G401 (cell line): ENCODE measurements at places on chromosomes 16 and 17.
A peak's percentile ranks its signal among the peaks of the same experiment; 100 is the strongest.

GRCh38 chr16:66590322-66590721 lies 11.1 kb downstream of the CMTM2 start:
- no peak for DNase-seq

GRCh38 chr17:81832608-81833159 lies 407 bp downstream of the MCRIP1 start:
- no peak for DNase-seq

GRCh38 chr17:50551884-50552283 lies 4.9 kb downstream of the SPATA20 start:
- DNase-seq = no peak

GRCh38 chr17:81391936-81392908 lies 3.0 kb upstream of the BAHCC1 start:
- peak; percentile 58 for DNase-seq

- DNase-seq = no peak
Observed at GRCh38 chr17:61593426-61593825, 2.4 kb upstream of the NACA2 start.

- peak; percentile 58 for DNase-seq
Observed at GRCh38 chr17:4786516-4786915, 352 bp upstream of the VMO1 start.

DNA sequence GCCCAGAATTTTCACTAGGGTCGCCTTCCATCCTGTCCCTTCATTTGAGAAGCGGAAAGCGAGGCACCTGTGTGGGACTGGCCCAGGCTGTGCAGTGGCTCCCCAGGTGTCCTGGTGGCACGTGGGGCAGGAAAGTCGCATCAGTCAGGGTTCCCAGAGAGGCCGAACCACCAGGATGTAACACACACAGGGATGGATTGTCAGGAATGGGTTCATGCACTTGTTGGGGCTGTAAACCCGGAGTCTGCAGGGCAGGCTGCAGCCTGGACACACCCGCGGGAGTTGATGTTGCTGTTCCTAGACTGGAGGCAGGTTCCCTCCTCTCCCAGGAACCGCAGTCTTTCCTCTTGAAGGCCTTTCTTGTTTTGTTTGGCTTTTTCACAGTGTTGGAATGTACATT lies 30.7 kb upstream of the RPTOR start:
- DNase-seq = no peak

GRCh38 chr17:5705081-5705875 lies 121.0 kb upstream of the NLRP1 start:
- DNase-seq = no peak

GRCh38 chr16:5328546-5328945 lies 231.0 kb upstream of the EEF2KMT start:
- no peak for DNase-seq

DNA sequence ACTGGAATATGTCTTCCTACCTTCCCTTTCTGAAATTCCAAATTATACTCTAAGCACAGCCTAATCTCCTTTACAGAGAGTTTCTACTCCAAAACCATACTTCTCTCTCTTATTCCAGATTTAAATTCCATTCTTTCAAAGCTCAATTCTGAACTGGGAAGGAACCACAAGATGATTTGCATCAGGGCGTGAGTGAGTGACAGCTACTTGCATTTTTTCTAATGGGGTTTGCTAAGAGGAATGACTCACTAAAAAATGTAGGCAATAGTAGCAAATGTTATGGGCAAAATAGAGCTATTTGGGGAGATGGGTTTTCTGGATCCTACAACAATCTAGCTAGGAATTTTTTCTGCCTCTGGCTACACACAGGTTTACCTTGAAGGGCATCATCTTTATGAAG lies 244.6 kb upstream of the PSMD7 start:
- no peak for DNase-seq

DNA sequence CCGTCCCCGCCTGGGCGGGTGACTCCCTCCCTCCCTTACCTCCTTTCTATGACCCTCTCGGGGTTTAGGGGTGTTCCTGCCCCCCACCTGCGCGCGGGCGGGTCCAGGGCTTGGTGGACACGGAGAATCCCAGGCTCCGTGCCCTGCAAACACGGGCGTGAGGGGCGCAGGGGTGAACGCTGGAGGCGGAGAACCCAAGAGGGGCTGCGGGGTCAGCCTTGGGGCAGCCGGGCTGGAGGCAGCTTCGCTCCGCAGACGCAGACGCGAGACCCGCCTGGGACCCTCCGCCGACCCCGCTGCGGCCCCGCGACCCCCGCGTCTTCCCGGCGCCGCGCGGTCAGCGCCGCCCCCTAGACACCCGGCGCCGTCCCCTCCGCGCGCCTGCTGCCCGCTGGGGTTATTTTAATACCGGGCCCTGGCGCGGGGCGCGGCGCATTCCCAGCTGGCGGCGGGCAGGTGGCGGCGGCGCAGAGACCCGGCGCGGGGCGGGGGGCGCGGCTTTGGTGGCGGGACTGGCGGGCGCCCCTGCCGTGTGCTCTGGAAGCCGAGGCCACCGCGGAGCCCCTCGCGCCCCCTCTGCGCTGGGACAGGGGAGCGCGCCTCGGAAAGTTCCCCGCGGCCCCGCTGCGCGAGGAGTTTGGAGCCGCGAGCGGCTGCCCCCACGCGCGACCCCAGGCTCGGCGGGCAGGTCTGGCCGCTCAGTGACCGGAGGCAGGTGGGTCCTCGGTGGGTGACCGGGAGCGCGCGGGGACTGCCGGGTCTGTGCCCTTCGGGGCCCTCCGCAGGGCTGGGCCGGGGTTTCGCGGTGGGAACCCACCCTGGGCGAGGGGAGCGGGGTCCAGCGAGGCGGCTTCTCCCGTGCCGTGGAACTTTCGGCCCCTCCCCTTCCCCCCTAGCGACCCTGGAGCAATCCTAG lies at the start of gene UTS2R:
Gene UTS2R, plus strand, starts transcription at position 433 of the 916 bp plus-strand sequence. CDS start 2,560 bp downstream, outside the sequence.
- DNase-seq = no peak

- no peak for DNase-seq
Observed at GRCh38 chr17:77106874-77107358, 33.9 kb upstream of the SEC14L1 start.

DNA sequence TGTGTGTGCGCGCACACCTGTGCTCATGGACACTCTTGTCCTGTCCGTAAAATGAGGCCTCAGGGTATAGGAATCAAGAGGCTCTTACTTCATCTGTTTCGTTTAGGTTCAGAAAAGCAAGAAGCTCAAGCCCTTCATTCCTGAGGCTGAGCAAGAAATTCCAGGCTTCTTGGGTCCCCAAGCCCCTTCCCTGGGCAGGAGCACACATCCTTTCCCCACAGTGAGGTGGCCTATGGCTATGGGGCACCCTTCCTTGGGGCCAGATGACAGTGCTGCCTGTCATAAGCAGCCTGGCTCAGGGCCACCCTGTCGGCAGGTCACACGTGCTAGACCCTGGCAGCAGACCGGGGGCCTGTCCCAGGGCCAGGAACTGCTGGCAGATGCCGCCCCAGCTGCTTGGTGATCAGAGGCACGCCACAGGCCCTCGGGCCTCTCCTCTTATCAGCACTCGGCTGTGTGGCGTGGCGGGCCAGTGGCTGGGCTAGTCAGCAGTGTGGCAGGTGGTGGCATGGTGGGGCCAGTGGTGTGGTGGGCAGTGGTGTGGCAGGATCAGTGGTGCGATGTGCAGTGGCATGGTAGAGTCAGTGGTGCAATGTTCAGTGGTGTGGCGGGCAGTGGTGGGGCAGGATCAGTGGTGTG lies 50.2 kb downstream of the NKD1 start:
- no peak for DNase-seq

DNA sequence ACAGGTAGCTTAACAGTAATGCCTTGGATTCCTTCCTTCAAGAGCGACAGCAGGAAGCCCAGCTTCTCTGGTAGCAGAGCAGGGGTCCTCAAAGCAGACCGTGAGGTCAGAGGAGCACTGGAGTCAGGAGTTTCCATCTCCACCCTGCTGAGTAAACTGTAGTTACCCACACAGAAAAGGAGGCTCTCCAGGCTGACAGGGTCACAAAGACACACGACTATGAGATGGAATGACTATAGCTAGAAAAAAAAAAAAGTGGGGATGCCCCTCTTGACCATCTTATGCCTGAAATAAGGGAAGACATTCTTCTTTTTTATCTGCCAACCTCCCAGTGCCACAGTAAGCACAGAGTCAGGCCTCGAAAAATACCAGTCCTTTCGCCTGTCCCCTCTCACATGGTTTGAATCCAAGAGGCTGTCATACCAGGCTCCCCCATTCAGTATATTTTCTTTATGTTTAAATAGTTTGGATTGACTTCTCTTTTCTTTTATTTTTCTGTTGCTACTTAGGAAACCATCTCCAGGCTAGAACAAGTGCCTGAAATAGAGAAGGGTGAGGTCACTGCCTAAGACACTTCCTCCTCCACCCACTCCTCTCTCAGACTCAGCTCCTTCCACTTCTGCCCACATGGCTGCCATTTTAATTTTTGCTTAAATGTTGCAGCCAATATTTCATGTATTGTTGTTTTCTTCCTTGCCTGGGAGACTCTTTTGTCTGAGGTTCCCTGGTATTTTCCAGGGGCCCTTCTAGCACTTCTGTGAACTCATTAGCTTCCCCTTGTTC lies 707.4 kb downstream of the MAF start:
- no peak for DNase-seq

GRCh38 chr17:82338858-82339633 lies 5.5 kb upstream of the SECTM1 start:
- DNase-seq = peak; percentile 54

DNA sequence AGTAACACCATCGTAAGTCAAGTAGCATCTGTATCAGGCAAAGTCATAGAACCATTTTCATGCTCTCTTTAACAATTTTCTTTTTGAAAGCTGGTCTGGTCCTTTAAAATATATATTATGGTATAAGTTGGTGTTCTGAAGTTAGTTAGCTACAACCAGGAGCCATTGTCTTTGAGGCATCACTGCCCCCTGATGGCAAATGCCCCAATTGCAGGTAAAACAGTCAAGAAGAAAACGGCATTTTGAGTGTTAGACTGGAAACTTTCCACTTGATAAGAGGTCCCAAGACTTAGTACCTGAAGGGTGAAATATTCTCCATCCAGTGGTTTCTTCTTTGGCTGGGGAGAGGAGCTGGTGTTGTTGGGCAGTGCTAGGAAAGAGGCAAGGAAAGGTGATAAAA lies 14.1 kb downstream of the TP53 start:
- DNase-seq = peak; percentile 19

GRCh38 chr17:29145289-29146073 lies 34.7 kb downstream of the MYO18A start:
- DNase-seq = peak; percentile 91

DNA sequence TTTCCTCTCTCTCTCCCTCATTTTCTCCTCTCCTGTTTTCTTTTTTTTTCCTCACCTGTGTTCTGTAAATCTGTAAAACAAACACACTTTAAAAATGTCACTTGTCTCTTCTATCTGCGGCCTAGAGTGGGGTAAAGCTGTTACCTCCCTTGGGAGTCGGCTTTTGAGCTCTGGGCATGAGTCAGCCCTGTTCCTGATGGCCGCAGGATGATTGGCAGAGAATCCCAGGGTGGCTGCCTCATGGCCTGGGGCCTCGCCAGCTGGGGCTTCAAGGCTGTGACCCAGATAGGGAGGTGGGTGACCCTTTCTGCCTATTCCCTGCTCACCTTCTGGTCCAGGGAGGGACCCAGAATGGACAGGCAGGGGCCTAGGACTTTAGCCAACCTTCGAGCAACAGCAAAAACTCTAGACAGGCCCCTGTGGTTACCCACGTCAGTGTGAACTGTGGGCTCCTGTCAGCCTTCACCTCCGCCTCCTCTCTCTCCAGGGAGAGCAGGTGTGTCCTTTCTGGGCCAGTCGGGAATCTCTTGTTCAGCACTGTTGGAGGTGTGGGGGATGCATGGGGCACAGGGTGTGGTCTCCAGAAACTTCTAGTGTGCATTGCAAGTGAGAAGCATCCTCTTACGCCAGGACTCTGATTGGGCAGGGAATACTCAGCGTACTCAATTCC lies 87.4 kb downstream of the RAP1GAP2 start:
- peak; percentile 36 for DNase-seq

DNA sequence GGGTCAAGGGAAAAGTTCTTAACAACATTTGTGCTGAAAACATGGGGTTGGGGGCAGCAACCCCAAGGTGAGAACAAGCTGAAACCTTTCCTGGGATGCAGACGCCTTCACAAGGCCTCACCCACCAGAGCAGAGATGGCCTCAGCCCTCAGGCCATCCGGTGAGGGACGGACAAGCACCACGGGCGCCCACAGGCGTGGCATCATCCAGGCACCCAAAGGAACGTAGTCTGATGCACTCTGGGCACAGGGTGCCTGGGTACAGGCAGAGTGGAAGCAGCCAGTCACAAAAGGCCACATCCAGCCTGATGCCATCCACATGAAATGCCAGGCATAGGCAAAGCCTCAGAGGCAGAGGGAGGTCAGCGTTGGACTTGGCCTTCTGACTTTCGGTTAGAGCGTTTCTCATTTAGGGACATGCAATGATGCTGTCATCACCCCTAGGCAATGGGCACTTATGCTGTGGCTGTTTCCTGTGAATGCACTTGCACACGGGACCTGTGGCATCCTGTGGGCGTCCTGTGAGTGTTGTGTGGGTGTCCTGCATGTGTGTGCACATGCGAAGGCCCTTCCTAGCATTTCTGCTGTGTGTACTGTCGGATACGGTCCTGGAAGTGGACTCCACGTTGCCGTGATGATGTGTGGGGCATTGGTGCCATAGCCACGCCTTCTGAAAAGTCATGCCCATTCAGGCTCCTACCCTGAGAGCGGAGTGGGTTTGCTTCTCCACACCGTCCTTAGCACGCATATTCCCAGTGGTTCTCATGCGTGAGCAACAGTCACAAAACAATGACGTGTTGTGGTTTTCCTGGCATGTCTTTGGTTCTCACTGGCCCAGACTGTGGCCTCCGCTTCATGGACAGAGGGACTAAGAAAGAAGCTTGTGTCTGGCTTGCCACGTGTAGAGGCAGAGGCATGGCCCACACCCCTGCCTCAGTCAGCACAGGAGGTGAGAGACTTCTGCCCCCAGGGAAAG lies 52.7 kb upstream of the ZNF469 start:
- no peak for DNase-seq

DNA sequence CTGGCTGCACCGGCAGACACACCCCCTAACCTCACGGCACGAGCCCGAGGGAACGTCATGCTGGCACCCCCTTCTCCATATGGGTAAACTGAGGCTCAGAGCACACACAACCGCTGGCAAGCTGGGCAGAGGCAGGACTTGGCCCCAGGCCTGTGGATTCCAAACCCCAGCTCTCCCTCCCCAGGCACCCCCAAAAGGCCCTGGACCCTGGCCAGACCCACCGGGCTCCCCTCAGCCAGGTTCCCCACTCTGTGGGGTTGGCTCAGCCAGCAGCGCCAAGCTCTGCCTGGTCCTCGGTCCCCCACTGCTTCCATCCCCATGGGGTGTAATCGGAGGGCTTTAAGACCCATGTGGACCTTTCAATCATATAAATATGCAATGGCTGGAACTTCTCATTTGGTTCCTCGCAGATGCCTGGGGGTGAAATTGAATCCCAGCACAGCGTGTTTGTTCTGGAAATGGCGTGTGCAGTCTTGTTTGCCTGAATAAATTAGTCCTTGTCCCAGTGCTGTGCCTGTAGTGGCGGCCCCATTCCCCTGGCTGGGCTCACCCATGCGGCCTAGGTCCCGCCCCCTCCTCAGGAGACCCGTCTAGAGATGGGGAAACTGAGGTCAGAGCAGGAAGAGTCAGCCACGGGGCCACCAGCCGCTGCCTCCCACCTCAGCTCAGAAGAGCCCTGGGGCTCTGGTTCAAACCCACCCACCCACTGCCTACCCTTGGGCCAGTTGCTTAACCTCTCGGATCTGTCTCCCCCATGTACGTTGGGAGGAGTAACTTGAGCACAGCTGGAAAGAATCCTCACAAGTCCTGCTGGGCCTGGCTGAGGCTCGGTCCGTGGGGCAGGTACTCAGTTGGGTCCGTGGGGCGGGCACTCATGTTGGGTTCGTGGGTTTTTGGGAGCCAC lies 57.3 kb downstream of the ZFPM1 start:
- DNase-seq = no peak
